GM23248 (cell line): ENCODE measurements at places on chromosomes 3 and 15. TPM values are rescaled to one million over a fixed set of nuclear protein-coding genes. Genes with fewer than 3 reads are reported as not detected.

TMEM40 gene
- not detected in 2 replicates for polyA plus RNA-seq

BNC1 gene
- 4.1 and 4.3 TPM in 2 replicates for polyA plus RNA-seq

USP3 gene
- polyA plus RNA-seq: 15.4 and 16.1 TPM in 2 replicates

TF gene
- 0.05 TPM in 1 of 2 replicates, not detected in the other for polyA plus RNA-seq

ACTRT3 gene
- 3.3 and 3.6 TPM in 2 replicates for polyA plus RNA-seq

MINAR1 gene
- polyA plus RNA-seq: 0.25 and 0.28 TPM in 2 replicates

NPTN gene
- 128 and 136 TPM in 2 replicates for polyA plus RNA-seq

SLC2A2 gene
- not detected in 2 replicates for polyA plus RNA-seq

PLXNA1 gene
- polyA plus RNA-seq: 12.4 and 13.4 TPM in 2 replicates
